ENCODE measurements at places on chromosomes 11 and 22.

GRCh38 chr11:113415343-113415742, 27.8 kb downstream of the ANKK1 start:
- DNase-seq = no peak

- DNase-seq = peak; percentile 76
These were observed 38.9 kb downstream of the MS4A2 start for GRCh38 chr11:60127311-60127811.

DNA sequence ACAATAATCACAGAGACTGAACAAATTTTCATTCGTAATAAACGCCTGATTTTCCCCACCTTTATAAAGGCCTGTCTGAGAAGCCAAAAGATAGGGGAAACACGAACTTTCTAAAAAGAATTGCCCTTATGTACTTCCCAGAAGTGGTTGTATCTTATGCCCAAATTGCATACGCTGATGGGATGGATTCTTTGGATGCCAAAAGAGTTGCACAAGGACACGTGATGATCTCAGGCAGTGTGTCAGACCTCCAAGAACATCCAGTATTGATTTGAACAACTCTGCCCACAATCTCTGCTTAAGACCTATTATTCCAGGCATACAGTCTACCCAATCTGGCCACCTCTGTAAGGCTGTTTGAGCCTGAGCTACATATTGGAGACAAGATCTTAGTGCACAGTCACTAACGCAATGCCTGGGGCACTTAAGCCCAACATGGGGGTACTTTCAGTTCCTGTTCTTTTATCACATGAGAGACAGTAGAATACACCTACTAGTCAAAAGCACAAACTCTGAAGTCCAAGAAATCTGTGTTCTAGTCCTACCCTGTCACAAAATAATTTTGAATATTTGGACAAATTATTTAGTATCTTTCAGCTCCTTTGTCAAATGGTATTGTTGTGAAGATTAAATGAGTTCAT, 38.9 kb downstream of the OR10A6 start:
- DNase-seq = peak; percentile 41

GRCh38 chr22:49377306-49377705, 450.4 kb downstream of the BRD1 start:
- no peak for DNase-seq

GRCh38 chr11:17414317-17414737, 25.9 kb upstream of the KCNJ11 start:
- DNase-seq = no peak

- no peak for DNase-seq
These were observed 56.6 kb downstream of the FAM83F start for GRCh38 chr22:40051322-40051721.

- no peak for DNase-seq
These were observed 6.5 kb downstream of the IGLL5 start for GRCh38 chr22:22893891-22894739.

- no peak for DNase-seq
These were observed 7.6 kb upstream of the PTH start for GRCh38 chr11:13503393-13503792.

DNA sequence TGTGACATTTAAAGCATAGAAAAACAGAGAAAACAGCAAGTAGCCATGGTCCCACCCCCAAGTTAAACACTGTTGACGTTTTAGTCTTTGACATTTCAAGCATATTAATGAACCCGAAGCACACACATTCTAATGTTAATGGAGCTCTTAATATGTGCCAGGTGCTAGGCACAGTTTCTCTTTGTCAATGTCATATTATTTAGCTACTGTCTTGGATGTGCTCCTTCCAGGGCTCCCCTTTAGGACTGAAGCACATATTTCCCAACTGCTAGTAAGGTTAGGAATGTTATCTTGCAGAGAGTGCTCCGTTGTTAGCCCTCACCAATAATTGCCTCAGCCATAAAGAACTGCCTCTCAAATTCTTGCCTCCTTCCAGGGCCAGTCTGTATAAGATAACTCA, 716.6 kb upstream of the TENM4 start:
- DNase-seq = no peak

DNA sequence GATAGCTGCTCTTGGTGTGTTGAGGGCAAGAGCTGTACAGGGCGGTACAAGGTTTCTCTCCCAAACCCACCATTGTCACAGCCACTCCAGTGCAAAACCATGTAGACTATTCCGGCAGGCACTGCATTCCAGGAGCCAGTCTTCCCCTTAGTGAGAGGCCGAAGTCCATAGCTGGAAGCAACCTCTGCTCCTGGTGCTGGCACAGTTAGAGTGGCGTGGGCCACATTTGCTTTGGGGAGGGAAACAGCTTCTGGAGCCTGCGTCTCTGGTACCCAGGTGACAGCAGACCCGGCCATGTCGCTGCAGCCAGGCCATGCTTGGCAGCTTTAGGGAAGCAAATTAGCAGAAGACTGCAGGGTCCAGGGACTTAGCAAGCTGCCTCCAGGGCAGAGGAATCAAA, 788.0 kb downstream of the BRD1 start:
- no peak for DNase-seq

- DNase-seq = no peak
These were observed 284.2 kb downstream of the ST3GAL4 start for GRCh38 chr11:126639692-126640091.

DNA sequence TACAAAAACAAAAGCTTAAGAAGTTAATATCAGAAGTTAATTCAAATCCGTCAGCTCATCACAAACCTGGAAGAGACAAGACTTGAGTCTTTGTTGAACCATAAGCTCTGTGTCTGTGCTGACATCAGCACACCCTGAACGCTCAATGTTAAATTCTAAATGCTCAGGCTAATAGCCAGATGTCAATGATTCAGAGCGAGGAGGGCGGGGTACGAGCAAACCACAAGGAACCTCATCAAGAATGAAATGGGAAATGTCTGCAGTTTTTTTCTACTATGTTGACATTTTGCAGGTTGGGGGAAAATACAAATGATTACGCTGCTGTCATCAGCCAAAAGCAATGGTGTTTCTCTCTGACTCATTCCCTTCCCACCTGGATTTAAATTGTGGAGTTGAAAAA, 1057.2 kb downstream of the NTM start:
- no peak for DNase-seq

GRCh38 chr11:22787551-22788162, 41.9 kb downstream of the SVIP start:
- no peak for DNase-seq

GRCh38 chr11:132140056-132140455, 769.6 kb downstream of the NTM start:
- no peak for DNase-seq

DNA sequence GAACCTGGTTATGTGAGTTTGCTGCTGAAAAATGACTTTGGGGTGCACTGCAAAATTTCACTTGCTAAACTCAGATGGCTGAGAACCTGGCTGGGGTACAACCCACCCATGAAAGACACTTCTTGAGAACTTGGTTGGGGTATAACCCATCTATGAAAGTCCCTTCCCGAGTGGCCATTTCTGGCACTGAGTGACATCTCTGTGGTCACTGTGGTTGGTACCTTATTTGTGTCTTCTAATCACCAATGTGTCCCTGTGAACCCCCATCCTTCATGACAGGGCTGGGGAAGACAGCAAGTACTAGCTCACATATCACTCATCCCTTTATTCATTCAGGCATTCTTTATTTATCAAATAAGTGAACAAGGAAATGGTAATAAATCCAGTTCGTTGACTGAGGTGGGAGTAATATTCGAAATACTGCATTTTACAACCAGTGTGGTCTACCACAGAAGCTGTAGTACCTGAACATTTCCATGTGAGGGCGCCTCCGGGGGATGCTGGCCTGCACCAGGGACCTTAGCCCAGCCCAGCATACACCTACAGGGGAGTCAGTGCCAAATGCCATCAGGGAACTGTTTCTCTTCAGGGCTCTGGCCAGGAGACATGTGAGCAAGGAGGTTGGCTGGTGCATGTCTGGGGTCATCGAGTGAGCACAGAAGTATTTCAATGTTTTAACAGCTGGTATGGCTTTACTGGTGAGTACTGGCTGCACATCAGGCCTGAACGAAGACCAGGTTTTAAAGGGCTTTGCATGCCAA, 122.1 kb downstream of the CSNK2A3 start:
- no peak for DNase-seq

DNA sequence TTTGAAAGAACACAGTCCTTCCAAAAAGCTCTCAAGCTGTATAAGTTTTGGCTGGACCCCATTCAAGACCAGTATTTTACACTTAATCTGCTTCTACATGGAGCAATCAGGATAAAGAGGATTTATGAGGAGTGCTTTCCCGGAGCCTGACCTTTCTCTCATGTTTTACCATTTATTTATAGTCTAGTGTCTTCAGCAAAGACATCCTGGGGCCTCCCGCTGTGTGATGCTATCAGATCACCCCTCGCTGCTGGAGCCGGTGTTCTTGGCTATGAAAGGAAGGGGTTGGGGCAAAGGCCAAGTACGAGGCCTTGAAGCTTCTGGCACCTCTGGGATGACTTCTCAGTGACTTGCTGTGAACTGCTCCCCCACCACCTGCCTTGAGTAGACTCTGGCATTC, 189.6 kb downstream of the ADAMTS15 start:
- DNase-seq = no peak

- DNase-seq = no peak
These were observed 11.1 kb upstream of the MICAL2 start for GRCh38 chr11:12099132-12099873.

- DNase-seq = no peak
These were observed 88.4 kb downstream of the MORC2 start for GRCh38 chr22:30880181-30880601.

GRCh38 chr11:96075532-96075959, 151.6 kb upstream of the MTMR2 start:
- DNase-seq = peak; percentile 86

DNA sequence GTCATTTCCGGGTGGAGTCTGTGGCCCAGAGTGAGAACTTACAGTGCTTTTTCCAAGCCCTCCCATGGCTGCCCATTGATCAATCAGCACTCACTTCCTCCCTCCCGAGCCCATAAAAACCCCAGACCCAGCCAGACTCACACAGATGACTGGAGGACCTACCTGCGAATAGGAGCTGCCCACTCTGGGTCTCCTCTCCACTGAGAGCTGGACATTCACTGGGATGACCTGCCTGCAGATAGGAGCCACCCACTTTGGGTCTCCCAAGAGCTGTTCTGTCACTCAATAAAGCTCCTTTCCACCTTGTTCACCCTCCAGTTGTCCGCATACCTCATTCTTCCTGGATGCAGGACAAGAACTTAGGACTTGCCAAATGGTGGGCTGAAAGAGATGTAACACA, 56.0 kb upstream of the B3GNT6 start:
- DNase-seq = no peak

All from epithelial cell of proximal tubule (primary cell).